CD4-positive, alpha-beta T cell treated with Interleukin-6 at 100 ng/mL for 8 hours (primary cell): ENCODE measurements at places on chromosomes 7 and 10.

GRCh38 chr10:42934351-42934811 lies 142.5 kb upstream of the RET start:
- no peak for DNase-seq

GRCh38 chr7:1913466-1914282 lies 243.6 kb downstream of the ELFN1 start:
- DNase-seq = no peak

- no peak for DNase-seq
Measured at GRCh38 chr10:84179059-84179710, 5.6 kb downstream of the GPR15LG start.

DNA sequence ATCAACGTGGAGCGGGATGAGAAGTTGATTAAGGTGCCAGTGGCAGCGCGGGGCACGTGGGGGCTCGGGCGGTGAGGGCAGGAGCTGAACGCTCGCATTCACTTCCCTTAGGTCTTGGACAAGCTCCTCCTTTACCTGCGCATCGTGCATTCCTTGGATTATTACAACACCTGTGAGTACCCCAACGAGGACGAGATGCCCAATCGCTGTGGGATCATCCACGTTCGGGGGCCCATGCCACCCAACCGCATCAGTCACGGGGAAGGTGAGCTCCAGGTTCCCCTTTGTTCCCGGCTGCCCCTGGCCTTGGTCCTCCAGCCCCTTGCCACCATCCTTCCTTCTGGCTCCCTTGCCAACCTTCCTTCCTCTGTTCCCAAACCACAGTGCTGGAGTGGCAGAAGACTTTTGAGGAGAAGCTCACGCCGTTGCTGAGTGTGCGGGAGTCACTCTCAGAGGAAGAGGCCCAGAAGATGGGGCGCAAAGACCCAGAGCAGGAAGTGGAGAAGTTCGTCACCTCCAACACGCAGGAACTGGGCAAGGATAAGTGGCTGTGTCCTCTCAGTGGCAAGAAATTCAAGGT lies 2.5 kb downstream of the UFSP1 start:
- DNase-seq = no peak

DNA sequence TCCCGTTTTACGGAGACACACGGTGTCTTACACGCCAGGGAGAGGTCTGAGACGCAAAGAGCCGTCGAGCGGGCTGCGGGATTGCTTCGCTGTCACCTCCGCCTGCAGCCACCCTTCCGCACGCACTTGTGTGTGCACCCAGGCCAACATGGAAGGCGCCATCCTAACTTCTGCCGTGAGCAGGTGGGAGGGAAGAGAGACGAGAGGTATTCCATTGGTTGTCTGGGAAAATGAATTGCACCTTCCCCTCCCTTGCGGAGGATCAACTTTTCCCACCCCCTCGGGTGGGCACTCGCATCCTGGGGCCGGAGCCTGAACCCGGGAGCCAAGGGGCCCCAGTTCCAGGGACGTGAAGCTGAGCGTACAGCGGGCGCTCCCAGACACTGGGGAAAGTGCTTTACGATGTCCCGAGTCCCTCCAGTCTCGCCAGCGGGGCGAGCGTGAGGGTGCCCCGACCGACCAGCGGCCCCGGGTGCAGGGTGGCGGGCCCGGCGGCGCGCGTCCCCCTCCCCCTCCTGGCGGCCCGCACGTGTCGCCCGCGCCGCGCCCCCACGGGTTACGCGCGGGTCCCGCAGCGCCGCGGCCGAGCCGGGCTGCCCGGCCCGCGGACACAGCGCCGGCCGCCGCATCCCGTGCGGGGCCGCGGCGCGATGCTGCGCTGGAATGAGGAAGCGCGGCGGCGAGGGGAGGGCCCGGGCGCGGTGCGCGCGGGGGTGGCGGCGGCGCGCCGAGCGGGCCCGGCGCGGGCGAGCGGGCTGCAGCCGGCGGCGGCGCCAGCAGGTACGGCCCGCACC lies 984 bp upstream of the IKZF1 start:
- DNase-seq = peak; percentile 47

- DNase-seq = no peak
Measured at GRCh38 chr10:13993673-13994089, 337.0 kb downstream of the FRMD4A start.
